Activated CD4-positive, alpha-beta T cell treated with anti-CD3 and anti-CD28 coated beads, Interleukin-2, amount 50 U/mL, for 24 hours (primary cell): ENCODE measurements at places on chromosomes 4 and X.

- DNase-seq: no peak
These were observed 9.9 kb downstream of the LRPAP1 start for GRCh38 chr4:3522326-3522640.

- DNase-seq: no peak
These were observed 258.1 kb upstream of the IL1RAPL1 start for GRCh38 chrX:28329156-28329555.

DNA sequence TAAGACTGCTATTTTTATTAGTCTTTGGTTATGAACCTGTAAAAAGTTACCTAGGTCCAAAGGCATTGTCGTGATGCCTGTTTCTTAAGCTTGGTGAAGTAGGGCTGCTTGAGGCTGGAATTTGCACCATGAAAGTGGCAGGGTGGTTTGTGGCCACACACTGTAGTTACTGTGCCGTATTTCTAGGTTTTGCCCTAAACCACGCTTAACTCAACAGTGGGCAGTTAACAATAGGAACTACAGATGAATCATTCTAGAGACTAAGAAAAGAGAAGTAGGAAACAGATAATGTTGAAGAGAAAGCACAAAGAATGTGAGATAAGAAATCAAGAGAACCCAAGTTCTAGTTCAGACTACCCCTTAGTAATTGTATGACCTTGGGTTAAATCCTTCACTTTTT, 11.5 kb downstream of the ETNPPL start:
- DNase-seq: no peak

- no peak for DNase-seq
These were observed 415.8 kb downstream of the STIM2 start for GRCh38 chr4:27276307-27277073.

- no peak for DNase-seq
These were observed 22.2 kb downstream of the SCOC start for GRCh38 chr4:140395668-140396067.

DNA sequence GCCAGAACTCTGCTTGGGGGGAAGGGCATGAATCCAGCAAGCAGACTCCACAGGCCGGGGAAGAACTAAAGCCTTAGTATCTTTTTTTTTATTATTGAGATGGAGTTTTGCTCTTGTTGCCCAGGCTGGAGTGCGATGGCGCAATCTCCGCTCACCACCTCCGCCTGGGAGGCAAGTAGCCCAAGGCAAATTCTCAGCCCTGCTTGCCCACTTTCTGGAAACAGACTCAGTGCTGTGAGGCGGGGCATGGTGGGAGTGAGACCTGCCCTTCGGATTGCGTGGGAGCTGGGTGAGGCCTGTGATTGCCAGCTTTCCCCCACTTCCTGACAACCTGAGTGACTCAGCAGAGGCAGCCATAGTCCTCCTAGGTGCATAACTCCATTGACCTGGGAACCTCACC, 348.8 kb downstream of the GASK1B start:
- DNase-seq: no peak

DNA sequence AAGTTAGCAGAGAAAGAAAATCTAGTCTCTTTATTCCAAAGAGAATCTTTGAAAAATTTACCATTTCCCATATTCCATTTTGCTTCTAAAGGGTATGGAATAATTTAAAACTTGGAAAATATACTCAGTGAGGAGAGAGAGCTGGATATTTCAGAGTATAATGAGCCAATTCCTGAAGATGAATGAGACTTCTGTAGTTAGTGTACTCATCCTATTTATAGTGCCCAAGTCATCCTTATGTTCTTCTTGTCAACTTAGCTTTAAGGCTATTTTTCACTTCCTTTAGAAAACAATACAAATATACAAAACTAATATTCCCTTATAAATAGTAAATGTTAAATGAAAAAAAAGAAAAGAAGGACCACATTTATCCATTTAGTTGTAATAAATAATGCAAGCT, 302.6 kb downstream of the IQCM start:
- no peak for DNase-seq

DNA sequence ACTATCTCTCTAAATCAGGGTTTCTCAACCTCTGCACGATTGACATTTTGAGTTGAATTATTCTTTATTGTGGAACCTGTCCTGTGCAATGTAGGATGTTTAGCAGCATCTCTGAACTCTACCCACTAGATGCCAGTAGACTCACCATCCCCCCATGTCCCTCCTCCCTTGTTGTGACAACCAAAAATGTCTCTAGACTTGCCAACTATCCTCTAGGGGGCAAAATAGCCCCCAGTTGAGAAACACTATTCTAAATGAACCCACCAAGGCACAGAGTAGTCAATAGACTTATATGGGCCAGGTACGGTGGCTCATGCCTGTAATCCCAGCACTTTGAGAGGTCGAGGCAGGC, 49.1 kb upstream of the GAB1 start:
- no peak for DNase-seq

- DNase-seq: no peak
These were observed 193.5 kb upstream of the FTHL17 start for GRCh38 chrX:31265383-31265782.

- no peak for DNase-seq
These were observed 32.5 kb upstream of the PAQR3 start for GRCh38 chr4:78971776-78972175.

DNA sequence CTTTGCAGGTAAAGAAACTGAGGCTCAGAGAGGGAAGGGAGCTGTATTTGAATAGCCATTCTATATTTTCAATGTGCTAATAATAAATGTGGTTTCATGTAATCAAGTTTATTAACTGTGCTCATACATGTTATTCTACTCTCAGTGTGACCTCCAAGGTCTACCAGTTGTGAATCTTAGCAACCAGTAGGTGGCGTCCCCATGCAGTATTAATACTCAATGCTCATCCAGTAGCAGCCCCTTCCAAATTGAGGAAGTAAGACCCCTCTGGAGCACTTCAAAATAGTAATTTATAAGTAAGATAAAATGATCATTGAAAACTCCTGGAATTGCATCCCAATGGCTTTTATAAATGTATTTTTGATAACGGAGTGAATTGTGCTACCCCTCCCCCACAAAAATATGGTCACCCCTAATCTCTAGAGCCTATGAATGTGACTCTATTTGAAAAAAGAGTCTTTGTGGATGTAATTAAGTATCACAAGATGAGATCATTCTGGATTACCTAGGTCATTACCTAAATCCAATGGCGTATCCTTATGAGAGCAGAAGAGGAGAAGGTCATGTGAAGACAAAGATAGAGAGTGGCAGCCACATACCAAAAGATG, 20.4 kb upstream of the SEPSECS start:
- DNase-seq: peak; percentile 20

GRCh38 chr4:88661739-88662138, 35.9 kb downstream of the NAP1L5 start:
- DNase-seq: no peak
